ENCODE measurements at places on chromosomes 13 and 19.

- no peak for DNase-seq
These were observed 8.3 kb downstream of the EFNA2 start for GRCh38 chr19:1293782-1294604.

- no peak for DNase-seq
These were observed 3.6 kb upstream of the FAM124A start for GRCh38 chr13:51218626-51219025.

GRCh38 chr13:32035716-32036115 is 4.1 kb downstream of the FRY start:
- no peak for DNase-seq

- DNase-seq = no peak
These were observed 4.3 kb downstream of the ONECUT3 start for GRCh38 chr19:1757468-1758230.

DNA sequence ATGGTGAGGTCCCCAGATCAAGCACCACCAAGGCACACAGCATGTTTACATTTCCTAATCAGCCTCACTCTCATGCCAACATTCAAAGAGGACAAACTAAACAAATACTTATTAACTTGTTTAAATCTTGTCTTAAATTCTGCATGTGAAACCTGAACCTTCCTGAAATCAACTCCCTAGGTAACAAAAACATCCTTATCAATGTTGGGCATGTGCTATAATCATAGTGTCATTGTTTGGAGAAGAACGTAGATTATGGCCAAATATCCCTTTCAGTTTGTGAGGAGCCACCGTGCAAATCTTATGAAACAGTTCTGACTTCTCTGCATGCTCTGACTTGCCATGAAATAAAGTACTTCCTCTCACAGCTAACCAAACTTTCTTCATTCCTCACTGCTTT is 123.8 kb downstream of the NDFIP2 start:
- no peak for DNase-seq

- DNase-seq = no peak
These were observed 7.3 kb upstream of the HS6ST3 start for GRCh38 chr13:96082640-96083039.

DNA sequence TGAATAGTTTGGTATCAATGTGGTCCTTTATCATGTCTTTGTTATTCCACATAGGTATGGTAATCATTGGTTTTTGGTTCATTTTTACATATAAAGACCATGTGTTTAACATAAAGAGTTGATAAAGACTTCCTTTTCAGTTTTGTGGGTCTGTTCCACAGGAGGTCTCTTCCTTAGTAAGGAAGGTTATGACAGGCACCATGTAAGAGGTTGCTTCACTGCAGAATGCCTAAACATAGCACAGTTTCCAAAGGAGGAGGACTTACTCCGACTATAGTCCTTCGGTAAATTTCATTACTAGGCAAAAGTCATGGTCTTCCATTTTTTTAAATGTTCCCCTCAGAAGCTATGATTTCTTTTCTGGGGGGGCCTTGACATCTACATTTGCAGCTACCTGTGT is 27.1 kb upstream of the PCDH17 start:
- DNase-seq = no peak

DNA sequence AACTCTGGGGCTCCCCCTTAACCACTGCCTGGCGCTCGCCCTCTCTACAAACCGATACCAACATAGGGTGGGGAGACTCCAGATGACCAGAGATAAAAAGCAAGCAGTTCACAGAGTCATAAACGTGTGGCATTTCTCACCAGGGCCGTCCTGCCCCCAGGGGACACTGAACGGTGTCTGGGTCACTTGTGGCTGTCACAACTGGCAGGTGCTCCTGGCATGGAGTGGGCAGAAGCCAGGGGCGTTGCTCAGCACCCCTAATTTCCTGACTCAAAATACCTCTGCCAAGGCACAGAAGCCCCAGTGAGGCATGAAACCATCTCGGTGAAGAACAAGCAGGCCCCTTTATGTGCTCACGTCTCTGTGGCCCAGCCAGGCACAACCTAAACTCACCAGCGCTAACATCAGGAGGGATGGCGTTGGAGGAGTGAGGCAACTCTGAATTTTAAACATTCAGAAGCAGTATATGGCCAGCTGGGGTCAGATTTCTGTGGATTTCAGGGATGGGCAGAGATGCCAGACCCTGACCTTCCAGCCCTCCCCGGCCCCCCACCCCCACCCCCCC is 1.8 kb downstream of the PIP5K1C start:
- no peak for DNase-seq
